T-cell (primary cell): ENCODE measurements at places on chromosomes 5 and 9. TPM values are rescaled to one million over a fixed set of nuclear protein-coding genes. Genes with fewer than 3 reads are reported as not detected.

- H3K4me1 ChIP-seq: peaks cover 41% of the 10 kb centered on the region
- no peak overlapping the region for H3K27ac ChIP-seq
- peaks cover 4% of the 10 kb centered on the region for H3K36me3 ChIP-seq
- DNase-seq: no peak
- H3K27me3 ChIP-seq: no peaks in the 10 kb centered on the region
Observed at GRCh38 chr5:68220914-68221313, 5.4 kb downstream of the PIK3R1 start.

Gene ENTPD2
- total RNA-seq: not detected

- H3K27me3 ChIP-seq: no peaks in the 10 kb centered on the region
- no peak overlapping the region for H3K27ac ChIP-seq
- no peak for DNase-seq
- no peaks in the 10 kb centered on the region for H3K4me1 ChIP-seq
- H3K36me3 ChIP-seq: no peaks in the 10 kb centered on the region
Observed at GRCh38 chr5:109411627-109412026, 1.9 kb upstream of the PJA2 start.

- peaks cover 47% of the 10 kb centered on the region for H3K27me3 ChIP-seq
- H3K4me3 ChIP-seq: no peak overlapping the region
- no peaks in the 10 kb centered on the region for H3K36me3 ChIP-seq
- DNase-seq: no peak
Observed at GRCh38 chr5:83474991-83475390, 3.4 kb downstream of the VCAN start.

GRCh38 chr5:127887282-127887681 is 184.1 kb downstream of the CCDC192 start:
- H3K27ac ChIP-seq: no peak overlapping the region
- H3K4me1 ChIP-seq: no peaks in the 10 kb centered on the region
- H3K4me3 ChIP-seq: no peak overlapping the region
- DNase-seq: no peak
- peaks cover 3% of the 10 kb centered on the region for H3K27me3 ChIP-seq
- no peaks in the 10 kb centered on the region for H3K36me3 ChIP-seq
